ENCODE measurements at places on chromosomes 11 and 22. TPM values are rescaled to one million over a fixed set of nuclear protein-coding genes. Genes with fewer than 3 reads are reported as not detected.
A peak's percentile ranks its signal among the peaks of the same experiment; 100 is the strongest.

DNA sequence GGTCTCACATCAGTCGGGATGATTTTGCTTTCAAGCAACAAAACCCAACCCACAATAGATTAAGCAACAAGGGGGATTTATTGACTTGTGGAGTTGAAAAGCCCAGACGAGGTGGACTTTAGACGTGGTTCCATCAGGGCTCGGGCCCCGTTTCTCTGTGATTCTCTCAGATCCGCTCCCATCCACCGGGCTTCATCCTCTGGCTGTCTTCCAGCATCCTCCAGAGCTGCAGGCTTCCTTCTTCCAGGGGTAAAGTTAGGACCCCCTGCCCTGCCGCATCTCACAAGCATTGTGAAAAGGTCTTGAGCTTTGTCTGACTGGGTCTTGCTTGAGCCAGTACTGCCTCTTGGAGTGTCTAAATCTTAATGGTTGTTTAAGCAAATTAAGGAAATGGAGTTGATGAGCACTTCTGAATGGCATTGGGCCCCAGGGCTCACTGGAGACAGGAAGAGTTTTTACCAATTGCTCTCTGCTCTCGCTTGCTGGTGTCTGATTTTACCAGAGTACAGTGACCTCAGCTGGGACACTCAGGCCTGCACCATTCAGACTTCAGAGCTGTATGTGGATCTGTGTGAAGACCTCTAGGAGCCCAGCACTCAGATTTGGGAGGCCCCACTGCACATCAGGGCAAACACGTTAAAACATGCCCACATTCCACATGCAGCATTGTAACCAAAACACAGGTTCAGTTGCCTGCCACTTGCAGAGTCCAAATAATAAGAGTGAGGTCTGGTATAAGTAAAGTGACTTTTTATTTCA is 13.5 kb upstream of the FTH1 start:
- H3K36me3 ChIP-seq: peaks cover 3% of the 10 kb centered on the region
- peaks cover 1% of the 10 kb centered on the region for H3K4me1 ChIP-seq
- peak; percentile 27 for DNase-seq
- H3K27ac ChIP-seq: no peak overlapping the region
- H3K27me3 ChIP-seq: no peaks in the 10 kb centered on the region

GRCh38 chr11:11722861-11723260 is 101.1 kb upstream of the GALNT18 start:
- peaks cover 1% of the 10 kb centered on the region for H3K27me3 ChIP-seq
- H3K4me1 ChIP-seq: no peaks in the 10 kb centered on the region
- no peak for DNase-seq
- no peak overlapping the region for H3K27ac ChIP-seq
- no peak overlapping the region for H3K4me3 ChIP-seq
- no peaks in the 10 kb centered on the region for H3K36me3 ChIP-seq

- H3K36me3 ChIP-seq: peaks cover 3% of the 10 kb centered on the region
- no peaks in the 10 kb centered on the region for H3K27me3 ChIP-seq
- no peak for DNase-seq
- no peak overlapping the region for H3K4me3 ChIP-seq
- H3K4me1 ChIP-seq: peaks cover 35% of the 10 kb centered on the region
Measured at GRCh38 chr11:114124601-114125144, 65.2 kb downstream of the ZBTB16 start.

DNA sequence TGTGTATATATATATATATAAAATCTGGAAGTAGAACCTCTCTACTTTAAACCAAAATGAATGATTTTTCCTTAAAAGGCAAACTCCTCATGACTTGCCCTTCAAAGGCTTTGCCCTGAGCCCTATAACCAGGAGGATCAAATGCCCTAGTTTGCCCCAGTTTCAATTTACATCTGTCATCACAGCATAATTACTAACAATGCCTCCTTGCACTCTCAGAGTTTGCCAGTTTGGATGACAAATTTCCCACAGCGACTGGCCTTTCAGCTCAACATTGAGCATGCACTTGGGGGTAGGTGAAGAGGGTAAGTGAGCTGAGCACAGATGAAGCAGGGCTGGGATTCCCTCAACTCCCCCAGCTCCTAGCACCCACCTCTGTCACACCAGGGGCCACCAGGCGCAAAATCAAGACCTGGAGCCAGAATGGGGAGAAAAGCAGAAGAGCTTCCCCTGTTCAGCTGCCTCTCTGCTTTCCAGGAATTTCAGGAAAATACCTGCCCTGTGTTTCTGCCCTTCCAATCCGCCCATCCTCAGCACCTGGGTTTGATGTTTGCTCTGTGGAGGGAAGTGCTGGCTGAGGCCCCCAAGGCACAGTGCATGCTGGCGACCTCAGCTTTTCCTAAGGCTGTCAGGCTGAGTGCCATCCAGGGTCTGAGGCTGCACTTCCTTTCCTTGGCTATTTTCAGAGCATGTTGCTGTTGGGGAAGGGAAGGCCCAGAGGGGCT is 67.5 kb downstream of the ADAMTS15 start:
- no peaks in the 10 kb centered on the region for H3K4me1 ChIP-seq
- no peaks in the 10 kb centered on the region for H3K27me3 ChIP-seq
- no peak for DNase-seq
- H3K36me3 ChIP-seq: no peaks in the 10 kb centered on the region
- H3K4me3 ChIP-seq: no peak overlapping the region

DNA sequence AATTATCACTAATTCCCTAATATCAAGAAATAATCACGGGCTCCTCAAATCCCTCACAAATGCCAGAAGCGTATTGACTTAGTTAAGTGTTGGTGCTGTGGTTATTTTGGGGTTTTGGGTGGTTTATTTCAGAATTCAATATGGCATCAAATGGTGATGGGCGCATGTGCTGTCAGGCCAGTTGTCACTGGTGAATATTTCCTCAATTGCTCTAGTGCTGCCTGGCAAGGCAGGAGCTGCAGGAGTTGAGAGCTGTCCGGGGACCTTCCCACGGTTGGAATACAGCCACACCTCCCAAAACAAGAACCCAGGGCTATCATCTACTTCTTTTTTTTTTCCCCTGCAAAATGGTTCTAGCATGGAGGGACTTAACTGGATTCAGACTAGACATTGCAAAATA is 10.3 kb downstream of the IGLL5 start:
- no peak for DNase-seq
- H3K27ac ChIP-seq: no peak overlapping the region
- H3K4me3 ChIP-seq: no peak overlapping the region
- no peaks in the 10 kb centered on the region for H3K27me3 ChIP-seq
- no peaks in the 10 kb centered on the region for H3K4me1 ChIP-seq

- no peaks in the 10 kb centered on the region for H3K27me3 ChIP-seq
- no peaks in the 10 kb centered on the region for H3K36me3 ChIP-seq
- H3K27ac ChIP-seq: no peak overlapping the region
- H3K4me1 ChIP-seq: no peaks in the 10 kb centered on the region
- no peak overlapping the region for H3K4me3 ChIP-seq
Measured at GRCh38 chr11:73576185-73576614, 21.7 kb downstream of the FAM168A start.

DNA sequence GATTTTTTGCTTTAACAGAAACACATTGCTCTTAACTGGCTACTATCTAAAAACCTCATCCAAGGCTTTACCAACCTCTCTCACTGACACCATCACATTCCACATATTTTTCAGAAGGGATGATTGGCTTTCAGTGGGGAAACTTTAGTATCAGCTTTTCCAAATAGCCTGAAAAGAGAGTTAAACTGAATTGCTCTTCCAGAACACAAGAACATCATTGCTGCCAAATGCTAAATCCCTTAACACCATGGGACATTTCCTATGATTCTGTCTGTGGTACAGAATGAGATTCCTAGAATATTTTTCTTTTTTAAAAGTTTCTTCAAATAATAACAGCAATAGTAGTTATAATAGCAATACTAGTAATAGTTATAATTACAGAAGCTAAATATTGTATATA is 45.4 kb downstream of the SOX6 start:
- H3K27ac ChIP-seq: no peak overlapping the region
- no peak for DNase-seq
- H3K4me3 ChIP-seq: no peak overlapping the region
- H3K27me3 ChIP-seq: no peaks in the 10 kb centered on the region

GRCh38 chr22:31935961-31936635 is 8.2 kb upstream of the YWHAH start:
- no peaks in the 10 kb centered on the region for H3K36me3 ChIP-seq
- no peak overlapping the region for H3K27ac ChIP-seq
- H3K27me3 ChIP-seq: no peaks in the 10 kb centered on the region
- H3K4me1 ChIP-seq: no peaks in the 10 kb centered on the region
- no peak overlapping the region for H3K4me3 ChIP-seq

DNA sequence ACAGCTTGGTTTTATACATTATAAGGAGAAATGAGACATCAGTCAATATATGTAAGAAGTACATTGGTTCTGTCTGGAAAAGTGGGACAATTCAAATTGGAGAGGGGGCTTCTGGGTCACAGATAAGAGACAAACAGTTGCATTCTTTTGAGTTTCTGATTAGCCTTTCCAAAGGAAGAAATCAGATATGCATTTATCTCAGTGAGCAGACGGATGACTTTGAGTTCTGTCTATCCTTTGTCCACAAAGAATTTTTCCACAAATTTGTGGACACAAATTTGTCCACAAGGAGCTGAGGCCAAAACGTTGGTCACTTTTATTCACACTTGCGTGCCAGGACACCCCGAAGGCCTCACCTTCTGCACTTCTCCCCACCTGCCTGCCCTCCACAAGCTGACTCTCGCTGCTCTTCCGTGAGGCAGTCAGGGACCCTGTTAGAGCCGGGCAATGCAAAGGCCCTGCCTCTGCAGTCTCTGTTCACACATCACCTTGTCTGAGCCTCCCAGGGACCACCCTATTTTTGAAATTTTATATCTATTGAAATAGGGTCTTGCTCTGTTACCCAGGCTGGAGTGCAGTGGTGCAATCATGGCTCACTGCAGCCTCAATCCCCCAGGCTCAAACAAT is 20.5 kb downstream of the IL17REL start:
- no peak overlapping the region for H3K4me3 ChIP-seq
- no peaks in the 10 kb centered on the region for H3K4me1 ChIP-seq
- DNase-seq: peak; percentile 5
- no peaks in the 10 kb centered on the region for H3K36me3 ChIP-seq

- H3K27me3 ChIP-seq: no peaks in the 10 kb centered on the region
- no peaks in the 10 kb centered on the region for H3K36me3 ChIP-seq
- no peak overlapping the region for H3K4me3 ChIP-seq
- DNase-seq: no peak
Measured at GRCh38 chr11:107118025-107118720, 99.9 kb upstream of the GUCY1A2 start.

- no peaks in the 10 kb centered on the region for H3K27me3 ChIP-seq
- H3K4me1 ChIP-seq: peaks cover 3% of the 10 kb centered on the region
- peak; percentile 69 for DNase-seq
- H3K4me3 ChIP-seq: peak overlapping the region; percentile 94
- H3K36me3 ChIP-seq: no peaks in the 10 kb centered on the region
- peak overlapping the region; percentile 11 for H3K27ac ChIP-seq
Measured at GRCh38 chr22:31344578-31345330, 1.4 kb downstream of the PATZ1 start.

DNA sequence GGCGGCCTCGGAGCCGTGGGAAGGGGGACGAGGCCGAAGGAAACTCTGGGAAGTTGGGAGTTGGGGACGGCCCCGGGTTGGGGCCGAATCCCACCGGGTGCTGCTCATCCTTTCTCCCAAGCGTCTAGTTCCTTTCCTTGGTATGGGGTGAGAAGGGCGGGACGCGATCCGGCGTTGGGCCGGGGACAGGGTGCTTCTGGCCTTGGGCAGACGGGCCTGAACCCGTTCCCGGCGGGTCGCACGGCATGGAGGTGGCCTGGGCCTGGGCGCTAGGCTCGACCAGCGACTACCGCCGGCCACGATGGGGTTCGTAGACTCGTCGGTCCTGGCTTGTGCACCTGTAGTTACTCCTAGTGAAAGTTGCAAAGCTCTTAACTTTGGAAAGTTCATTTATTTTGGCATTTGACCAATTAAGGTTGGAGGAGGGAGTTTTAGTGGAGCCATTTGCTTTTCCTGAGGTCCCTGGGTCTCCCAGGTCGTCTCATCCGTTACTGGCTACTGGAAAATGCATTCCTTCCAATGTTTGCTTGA is 1.0 kb downstream of the SYT9 start:
- no peaks in the 10 kb centered on the region for H3K4me1 ChIP-seq
- H3K4me3 ChIP-seq: peak overlapping the region; percentile 40
- no peaks in the 10 kb centered on the region for H3K27me3 ChIP-seq
- H3K27ac ChIP-seq: no peak overlapping the region

DNA sequence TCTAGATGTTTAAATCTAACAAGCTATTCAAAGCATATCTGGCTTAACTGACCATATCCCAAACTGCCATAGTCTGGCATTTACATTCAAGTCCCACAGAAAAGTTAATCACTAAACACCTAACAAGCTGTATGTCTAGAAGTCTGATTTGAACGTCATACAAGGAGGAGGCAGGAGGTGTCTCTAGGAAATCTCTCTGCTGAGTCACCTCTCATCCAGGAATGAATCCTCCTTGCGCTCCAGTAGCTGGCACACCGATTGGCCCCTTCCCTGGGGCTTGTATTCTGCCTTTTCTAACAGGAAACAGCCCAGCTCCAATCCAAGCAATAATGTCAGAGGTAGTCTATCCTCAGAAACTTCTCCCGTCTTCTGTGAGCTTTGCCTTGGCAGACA is 31.8 kb downstream of the FEZ1 start:
- no peaks in the 10 kb centered on the region for H3K4me1 ChIP-seq
- peaks cover 3% of the 10 kb centered on the region for H3K36me3 ChIP-seq
- DNase-seq: no peak
- no peak overlapping the region for H3K4me3 ChIP-seq
- H3K27me3 ChIP-seq: no peaks in the 10 kb centered on the region
- H3K27ac ChIP-seq: no peak overlapping the region

GRCh38 chr11:122695076-122695615 is 39.6 kb downstream of the UBASH3B start:
- no peak overlapping the region for H3K27ac ChIP-seq
- H3K36me3 ChIP-seq: no peaks in the 10 kb centered on the region
- no peaks in the 10 kb centered on the region for H3K27me3 ChIP-seq
- DNase-seq: no peak
- H3K4me1 ChIP-seq: no peaks in the 10 kb centered on the region

DNA sequence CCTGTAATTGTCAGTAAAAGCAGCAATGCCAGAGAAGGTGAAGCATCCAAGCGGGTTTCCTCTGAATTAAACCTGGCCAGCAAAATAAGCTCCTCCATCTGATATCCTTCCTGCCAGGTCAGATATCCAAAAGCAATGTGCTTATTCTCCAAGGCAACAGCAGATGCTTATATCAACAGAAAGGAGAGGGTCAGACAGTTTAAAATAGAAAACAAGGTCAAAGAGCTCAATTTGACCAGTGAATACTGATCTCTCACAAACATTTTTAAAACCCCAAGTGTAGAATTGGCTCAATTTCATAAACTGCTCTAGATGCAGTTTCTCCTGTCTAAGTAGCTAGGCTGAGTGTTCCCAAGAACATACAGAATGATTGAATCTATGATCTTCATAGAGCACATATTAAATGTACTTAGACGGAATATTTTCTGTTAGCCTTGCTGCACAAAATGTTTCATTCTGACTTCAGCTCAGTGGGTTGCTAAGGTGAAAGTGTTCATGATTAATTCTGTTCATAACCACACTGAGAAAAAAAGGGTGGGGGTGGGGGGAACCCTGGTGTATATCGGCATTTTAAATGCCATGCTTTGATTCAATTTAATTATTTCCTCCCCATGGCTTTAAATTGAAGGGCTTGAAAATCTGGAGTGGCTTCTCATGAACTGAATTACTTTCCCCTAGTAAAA is 174.2 kb upstream of the ARHGAP20 start:
- no peaks in the 10 kb centered on the region for H3K27me3 ChIP-seq
- no peak for DNase-seq
- H3K27ac ChIP-seq: no peak overlapping the region
- H3K36me3 ChIP-seq: no peaks in the 10 kb centered on the region
- H3K4me1 ChIP-seq: no peaks in the 10 kb centered on the region

GRCh38 chr11:75910426-75911145 is 95.6 kb downstream of the UVRAG start:
- H3K27ac ChIP-seq: no peak overlapping the region
- no peaks in the 10 kb centered on the region for H3K27me3 ChIP-seq
- no peak for DNase-seq
- no peaks in the 10 kb centered on the region for H3K4me1 ChIP-seq
- no peaks in the 10 kb centered on the region for H3K36me3 ChIP-seq

MOV10L1 gene
- total RNA-seq: 0.10 TPM

TBCEL gene
- total RNA-seq: 25.1 TPM

NUP160 gene
- total RNA-seq: 38.2 TPM
